HAP-1 (cell line): ENCODE measurements at places on chromosomes 7 and 10.

DNA sequence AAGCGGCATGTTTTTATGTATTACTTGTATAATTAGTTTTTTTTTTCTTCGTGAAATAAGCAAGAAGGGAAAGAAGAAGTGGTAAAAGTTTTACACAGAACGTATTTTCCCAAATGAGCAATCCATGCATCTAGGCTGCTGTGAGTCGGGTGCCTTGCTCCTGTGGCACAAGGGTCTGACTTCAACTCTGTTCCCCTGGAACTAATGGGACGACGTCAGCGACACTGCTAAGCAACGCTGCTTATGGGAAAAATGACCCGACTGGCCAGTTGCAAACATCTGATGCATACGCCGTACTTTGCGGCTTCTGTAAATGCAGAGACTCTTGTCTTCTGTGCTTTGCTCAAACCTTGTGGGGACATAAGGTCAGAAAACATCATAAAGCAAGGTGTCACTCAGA, 66.3 kb downstream of the MPP7 start:
- no peak for DNase-seq

GRCh38 chr10:932589-932988, 1.1 kb upstream of the LARP4B start:
- DNase-seq: no peak

DNA sequence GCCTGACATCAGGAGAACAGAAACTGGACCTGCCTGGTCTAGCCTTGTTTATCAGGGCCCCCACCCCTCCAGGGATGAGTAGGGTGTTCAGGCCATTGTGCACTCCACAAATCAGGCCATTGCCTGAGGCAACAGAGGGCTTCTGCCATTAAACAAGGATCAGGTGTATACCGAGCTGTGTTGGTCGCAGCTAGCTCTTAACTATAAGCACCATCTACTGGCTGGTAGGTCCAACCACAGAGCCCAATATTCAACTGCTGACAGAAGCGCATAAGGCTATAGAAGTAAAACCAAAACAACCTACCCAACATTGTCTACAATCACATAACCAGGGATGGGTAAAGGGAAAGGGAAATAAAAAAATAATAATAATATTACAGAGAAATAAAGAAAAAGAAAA, 451.7 kb upstream of the TEX47 start:
- no peak for DNase-seq

DNA sequence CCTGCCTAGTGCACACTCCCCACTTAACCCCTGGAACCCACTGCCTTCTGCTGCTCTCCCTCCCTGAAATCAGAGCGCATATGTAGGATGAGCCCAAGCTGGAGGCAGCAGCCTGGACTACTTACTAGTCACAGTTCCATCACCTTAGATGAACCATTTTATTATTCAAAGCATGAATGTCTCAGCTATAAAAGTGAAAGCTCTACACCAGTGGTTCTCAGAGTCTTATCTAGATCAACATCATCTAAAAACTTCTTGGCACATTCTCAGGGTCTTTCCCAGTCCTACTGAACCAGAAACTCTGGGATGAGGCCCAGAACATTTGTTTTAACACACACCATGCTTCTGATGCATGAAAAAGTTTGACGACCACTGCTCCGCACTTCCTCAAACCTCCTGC, 100.3 kb upstream of the ANK3 start:
- no peak for DNase-seq

DNA sequence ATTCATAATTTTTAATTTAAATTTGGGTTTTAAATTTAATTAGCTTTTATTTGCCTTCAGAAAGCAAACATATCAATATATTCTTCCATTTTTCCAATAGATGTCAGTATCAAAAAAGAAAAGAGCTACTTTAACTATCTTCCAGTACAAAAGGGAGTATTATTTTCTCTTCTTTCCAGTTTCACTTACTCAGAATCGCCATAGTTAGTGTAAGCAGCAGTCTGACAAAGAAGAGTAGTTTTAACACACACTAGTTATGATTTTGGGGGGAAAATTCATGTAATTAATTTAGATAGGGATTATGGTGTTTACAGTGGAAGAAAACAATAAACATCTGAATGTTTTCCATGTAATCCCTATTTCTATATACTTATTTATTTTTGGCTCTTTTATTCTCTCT, 272.6 kb upstream of the DGKB start:
- DNase-seq: no peak

GRCh38 chr10:102316421-102316820, 71.1 kb downstream of the GBF1 start:
- no peak for DNase-seq

DNA sequence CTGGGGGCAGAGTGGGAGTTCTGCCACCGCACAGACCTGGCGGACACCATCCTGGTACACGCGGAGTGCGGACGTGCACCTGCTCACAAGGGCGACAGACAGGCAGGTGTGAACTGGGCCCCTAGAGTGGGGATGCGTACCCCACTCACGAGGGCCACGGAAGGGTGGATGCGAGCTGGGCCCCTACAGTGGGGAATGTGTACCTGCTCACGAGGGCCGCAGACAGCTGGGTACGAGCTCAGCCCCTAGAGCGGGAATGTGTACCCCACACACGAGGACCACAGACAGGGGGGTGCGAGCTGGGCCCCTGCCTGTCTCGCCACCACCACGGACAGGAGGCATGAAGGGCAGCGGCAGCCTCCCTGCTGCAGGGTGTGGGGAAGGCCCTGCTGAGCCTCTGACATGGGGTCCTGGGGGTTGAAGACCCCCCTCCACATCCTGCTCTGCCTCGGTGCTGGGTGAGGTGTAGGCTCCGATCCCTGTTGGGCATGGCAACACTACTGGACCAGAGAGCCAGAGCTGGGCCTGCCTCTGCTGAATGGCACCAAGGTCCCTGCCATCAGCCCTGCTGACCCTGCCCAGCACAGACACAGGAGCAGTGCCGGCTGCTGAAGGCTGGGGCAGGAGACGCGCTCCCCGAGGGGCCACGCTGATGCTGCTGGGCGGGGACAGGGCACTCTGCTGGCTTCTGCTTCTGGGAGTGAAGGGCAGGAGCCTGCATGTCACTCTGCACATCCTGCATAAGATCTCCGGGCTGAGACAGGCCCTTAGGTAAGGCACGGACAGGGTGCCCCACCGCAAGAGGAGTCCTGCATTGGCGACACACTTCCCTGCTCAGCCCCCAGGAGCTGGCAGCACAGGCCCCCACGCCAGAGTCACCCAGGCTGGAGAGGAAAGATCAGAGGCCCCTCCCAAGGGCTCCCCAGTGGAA, 259.2 kb downstream of the MAD1L1 start:
- no peak for DNase-seq

DNA sequence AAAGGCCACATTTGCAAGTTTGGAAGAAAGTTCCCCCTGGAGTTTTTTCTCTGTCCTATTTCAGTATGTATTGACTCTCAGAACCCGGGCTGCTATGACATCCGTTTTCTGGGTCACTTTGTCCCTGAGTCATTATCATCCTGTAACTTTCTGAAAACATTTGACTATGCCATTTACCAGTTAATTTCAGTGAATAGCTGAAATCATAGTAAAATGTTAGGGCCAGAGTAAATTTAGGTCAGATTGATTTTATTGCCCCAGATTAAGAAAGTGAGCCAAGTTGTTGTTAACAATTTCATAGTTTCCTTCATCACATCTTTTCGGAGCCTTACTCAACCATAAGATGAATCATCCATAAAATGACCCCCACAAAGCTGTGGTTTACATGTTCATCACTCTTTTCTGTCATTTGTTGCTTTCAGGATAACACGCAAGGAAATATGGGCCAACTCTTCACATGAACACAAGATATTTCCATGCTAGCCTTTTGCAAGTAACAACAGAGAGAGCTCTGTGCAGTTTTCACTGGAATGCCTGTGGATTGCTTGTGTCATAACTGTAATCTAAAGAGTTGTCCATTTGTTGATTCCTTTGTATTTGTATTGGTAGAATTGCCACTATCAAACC, 3.9 kb upstream of the MACC1 start:
- no peak for DNase-seq

GRCh38 chr10:130434446-130435385, 298.5 kb downstream of the GLRX3 start:
- DNase-seq: no peak

- DNase-seq: no peak
Measured at GRCh38 chr7:103704701-103705100, 258.7 kb upstream of the SLC26A5 start.

- no peak for DNase-seq
Measured at GRCh38 chr7:21671859-21672258, 129.0 kb downstream of the DNAH11 start.

GRCh38 chr7:127392182-127392565, 334 bp downstream of the ZNF800 start:
- peak; percentile 13 for DNase-seq

DNA sequence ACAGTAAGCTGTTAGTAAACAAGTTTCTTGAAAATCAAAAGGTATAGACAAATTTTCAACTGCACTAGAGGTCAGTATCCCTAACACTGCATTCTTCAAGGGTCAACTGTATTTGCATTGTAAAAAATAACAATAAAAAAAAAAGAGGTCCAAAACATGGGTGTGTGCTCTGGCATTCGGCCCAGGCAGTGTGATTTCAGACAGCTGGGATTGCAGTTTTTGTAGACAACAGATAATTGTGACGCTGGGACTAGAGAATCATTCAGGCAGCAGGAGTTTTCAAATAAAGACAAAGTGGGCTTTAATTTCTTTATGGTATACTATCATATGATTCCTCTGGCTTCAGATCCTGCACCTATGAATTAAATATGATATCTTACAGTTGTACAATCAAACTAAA, 543.2 kb upstream of the SEMA3D start:
- DNase-seq: no peak

- DNase-seq: no peak
Measured at GRCh38 chr7:86911659-86912058, 147.8 kb downstream of the ELAPOR2 start.

DNA sequence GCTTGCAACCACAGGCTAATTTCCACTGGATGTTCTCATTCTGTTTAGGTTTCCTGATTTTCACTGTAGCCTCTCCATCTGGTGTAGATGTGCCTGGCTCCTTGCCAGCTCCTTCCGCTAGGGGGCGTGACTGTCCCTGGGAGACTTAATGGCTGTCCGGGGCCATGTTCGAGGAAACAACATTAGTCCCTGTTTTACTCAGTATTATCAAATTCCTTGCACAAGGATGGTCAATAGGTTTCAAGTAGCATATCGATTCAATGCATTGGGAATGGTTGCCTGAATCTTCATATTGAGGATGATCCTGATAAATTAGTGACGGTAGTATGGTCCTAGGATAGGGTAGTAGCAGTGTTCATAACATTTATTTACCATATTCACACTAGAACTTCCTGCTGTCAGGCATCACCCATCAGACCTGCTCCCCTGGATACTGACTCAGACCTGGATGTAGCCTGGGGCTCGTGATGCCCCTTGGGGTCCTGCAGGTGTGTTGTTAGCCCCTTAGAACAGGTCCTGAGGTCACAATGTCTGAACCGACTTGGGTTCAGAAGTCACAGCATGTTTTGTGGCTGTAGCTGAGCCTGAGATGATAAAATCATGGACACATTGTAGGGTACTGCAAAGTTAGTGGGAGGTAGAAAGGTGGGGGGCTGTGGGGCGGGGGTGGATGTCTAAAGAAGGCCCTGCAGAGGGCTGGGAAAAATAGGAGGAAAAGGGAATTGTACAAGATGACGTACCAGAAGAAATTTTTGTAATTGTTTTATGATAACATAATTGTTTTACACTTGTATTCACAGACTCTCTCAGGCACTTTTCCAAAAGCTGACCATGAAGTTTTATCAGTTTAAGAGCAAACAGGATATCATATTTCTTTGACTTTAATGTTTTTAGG, 8.9 kb upstream of the EXOC6 start:
- DNase-seq: peak; percentile 38

- no peak for DNase-seq
Measured at GRCh38 chr10:63464402-63465292, 1.1 kb downstream of the JMJD1C start.

GRCh38 chr10:102109166-102110116, 10.7 kb downstream of the LDB1 start:
- no peak for DNase-seq

- no peak for DNase-seq
Measured at GRCh38 chr7:36937754-36938563, 213.7 kb upstream of the AOAH start.

DNA sequence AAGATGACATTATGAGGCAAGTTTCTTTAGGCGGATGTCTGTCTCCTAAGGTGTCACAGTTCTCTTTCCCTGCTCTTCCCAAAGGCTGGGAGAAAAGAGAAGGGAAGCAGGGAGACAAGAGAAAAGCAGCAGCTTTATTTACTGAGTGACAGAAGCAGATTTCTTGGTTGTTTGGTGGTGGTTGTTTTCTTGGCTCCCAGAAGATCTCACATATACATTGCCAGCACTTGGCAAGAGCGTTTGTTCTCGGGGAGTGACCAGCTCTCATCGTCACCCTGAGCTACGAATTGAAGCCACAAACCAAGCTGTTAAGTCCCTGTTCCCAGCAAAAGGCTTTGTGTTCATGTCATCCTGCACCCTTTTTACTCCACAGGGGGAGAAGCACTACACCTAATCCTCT, 11.4 kb downstream of the CDHR3 start:
- DNase-seq: no peak

- DNase-seq: no peak
Measured at GRCh38 chr10:116490028-116490662, 55.6 kb upstream of the PNLIP start.
